ENCODE measurements at places on chromosomes 16 and 17. TPM values are rescaled to one million over a fixed set of nuclear protein-coding genes. Genes with fewer than 3 reads are reported as not detected.

NTN3 gene
- not detected for total RNA-seq

ARL4D gene
- 2.5 TPM for total RNA-seq

PRR29 gene
- 1.5 TPM for total RNA-seq

ARHGAP23 gene
- 0.40 TPM for total RNA-seq

KRT10 gene
- 33.7 TPM for total RNA-seq

OR2C1 gene
- not detected for total RNA-seq

DPEP1 gene
- total RNA-seq, result not detected

PRSS33 gene
- total RNA-seq, result not detected

SYNRG gene
- 90.8 TPM for total RNA-seq

MYH13 gene
- total RNA-seq, result not detected

KRT33A gene
- total RNA-seq, result not detected

RNF222 gene
- 0.12 TPM for total RNA-seq

HBA1 gene
- total RNA-seq, result not detected

USH1G gene
- total RNA-seq, result not detected

KRTAP4-4 gene
- not detected for total RNA-seq

ADCY7 gene
- total RNA-seq, result 232 TPM

SLC12A3 gene
- total RNA-seq, result not detected

GRB7 gene
- 0.19 TPM for total RNA-seq

ODF4 gene
- not detected for total RNA-seq

GPR142 gene
- total RNA-seq, result not detected
